Umbilical cord (tissue), 2 donors: ENCODE measurements at places on chromosomes 7 and 10. TPM values are rescaled to one million over a fixed set of nuclear protein-coding genes. Genes with fewer than 3 reads are reported as not detected.

Gene AGAP9
- 1.4 TPM for total RNA-seq

Gene PRR15
- total RNA-seq = not detected

Gene GPR37
- 1.2 TPM for total RNA-seq

Gene SKIDA1
- total RNA-seq = 10.1 TPM

Gene LHPP
- total RNA-seq = 4.8 TPM

Gene EPHA1
- total RNA-seq = 0.48 TPM

Gene TAS2R4
- total RNA-seq = 4.1 TPM

Gene BTBD16
- total RNA-seq = not detected

Gene LRRTM3
- total RNA-seq = 6.5 TPM

Gene SPDYE9
- total RNA-seq = 1.7 TPM

Gene BMPR1A
- 66.4 TPM for total RNA-seq

Gene PVRIG
- 0.48 TPM for total RNA-seq
